ENCODE measurements at places on chromosomes 7 and 10. TPM values are rescaled to one million over a fixed set of nuclear protein-coding genes. Genes with fewer than 3 reads are reported as not detected.

- no peak for DNase-seq
Observed at GRCh38 chr10:117086546-117086945, 51.5 kb downstream of the VAX1 start.

The C10orf53 gene
- not detected for total RNA-seq

DNA sequence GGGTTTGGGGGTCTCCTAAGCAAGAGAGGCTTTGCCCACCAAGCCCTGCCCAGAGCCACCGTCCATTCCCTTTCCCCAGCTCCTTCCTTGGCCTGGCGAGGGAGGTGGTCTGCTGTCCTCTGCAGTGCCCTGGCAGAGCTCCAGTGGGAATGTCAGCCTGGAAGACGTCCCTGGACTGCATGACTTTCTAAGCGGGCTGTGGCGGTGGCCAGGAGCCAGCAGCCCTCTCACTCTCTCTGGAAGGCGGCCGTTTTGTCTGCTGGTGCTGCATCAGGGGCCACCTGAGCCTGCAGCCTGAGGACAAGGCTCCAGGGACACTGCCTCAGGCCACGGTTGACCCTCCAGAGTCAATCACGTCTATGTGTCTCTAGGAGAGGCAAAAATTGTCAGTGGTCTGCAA lies 271.0 kb downstream of the SKAP2 start:
- no peak for DNase-seq

The FUOM gene
- 51.8 TPM for total RNA-seq

The PRSS37 gene
- not detected for total RNA-seq

DNA sequence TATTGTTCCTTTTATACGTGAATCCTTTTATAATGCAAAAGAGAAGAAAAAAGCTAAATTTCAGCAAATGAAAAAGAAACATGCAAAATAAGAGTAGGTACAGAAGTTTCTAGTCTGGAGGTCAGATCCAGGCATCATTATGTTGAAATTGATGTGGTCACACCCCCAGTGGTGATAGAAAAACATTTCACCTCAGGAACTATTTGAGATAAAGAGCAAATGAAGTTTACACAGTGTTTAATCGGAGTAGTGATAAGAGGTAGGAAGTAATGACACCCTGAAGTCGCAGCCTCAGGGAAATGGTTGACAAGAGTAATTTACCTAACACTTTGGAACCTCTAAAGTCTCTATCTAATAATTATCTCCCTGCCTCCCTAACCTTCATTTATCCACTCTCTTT lies 536.0 kb upstream of the STEAP1 start:
- no peak for DNase-seq

DNA sequence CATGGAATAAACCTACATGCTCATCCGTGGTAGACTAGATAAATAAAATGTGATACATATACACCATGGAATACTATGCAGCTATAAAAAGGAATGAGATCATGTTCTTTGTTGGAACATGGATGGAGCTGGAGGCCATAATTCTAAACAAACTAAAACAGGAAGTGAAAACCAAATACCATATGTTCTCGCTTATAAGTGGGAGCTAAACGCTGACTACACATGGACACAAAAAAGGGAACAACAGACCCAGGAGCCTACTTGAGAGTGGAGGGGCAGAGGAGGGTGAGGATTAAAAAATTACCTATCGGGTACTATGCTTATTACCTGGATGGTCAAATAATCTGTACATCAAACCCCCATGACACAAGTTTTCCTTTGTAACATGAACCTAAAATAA lies 68.7 kb upstream of the SEC61G start:
- no peak for DNase-seq

DNA sequence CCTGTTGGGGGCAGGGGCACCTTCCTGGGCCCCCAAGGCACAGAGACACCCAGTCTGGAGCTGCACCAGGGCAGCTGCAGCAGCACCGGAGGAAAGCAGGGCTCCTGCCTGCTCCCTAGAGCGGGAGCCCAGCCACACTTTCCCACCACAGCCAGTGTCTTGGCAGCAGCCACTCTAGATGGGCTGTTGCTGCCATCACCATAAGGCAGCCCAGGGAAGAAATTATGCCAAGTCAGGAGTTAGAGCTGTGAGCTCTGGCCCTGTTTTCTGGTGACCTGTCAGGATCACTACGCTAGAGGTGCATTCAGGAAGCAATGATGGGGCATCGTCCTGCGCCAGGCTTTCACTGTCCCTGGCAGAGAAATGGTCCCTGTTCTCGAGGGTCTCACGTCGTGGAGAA lies 38.0 kb upstream of the ZNRF2 start:
- no peak for DNase-seq

DNA sequence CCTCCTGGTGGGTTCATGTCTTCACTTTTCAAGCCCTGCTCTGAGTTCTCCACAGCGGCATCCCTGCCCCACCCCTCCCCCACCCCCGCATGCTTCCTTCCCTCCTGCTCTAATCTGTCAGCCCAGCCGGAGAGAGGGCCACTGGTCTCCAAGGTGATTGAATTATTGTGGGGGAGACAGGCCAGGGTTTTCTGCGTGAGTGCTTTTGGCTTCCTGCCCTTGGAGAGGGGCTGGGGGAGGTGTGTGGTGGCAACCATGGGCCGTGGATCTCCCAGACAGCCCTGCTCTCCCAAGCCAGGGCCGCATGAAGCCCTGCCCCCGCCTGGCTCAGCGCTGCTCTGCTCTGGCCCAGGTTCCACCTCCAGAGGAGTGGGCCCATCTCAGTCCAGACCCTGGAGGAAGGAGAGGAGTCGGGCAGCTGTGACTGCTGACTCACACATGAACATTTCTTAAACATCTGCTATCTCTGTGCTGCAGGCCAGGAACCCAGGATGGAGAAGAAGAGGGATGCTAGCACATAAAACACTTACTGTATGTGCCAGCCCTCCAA lies 109.9 kb downstream of the ZMIZ1 start:
- DNase-seq = no peak

DNA sequence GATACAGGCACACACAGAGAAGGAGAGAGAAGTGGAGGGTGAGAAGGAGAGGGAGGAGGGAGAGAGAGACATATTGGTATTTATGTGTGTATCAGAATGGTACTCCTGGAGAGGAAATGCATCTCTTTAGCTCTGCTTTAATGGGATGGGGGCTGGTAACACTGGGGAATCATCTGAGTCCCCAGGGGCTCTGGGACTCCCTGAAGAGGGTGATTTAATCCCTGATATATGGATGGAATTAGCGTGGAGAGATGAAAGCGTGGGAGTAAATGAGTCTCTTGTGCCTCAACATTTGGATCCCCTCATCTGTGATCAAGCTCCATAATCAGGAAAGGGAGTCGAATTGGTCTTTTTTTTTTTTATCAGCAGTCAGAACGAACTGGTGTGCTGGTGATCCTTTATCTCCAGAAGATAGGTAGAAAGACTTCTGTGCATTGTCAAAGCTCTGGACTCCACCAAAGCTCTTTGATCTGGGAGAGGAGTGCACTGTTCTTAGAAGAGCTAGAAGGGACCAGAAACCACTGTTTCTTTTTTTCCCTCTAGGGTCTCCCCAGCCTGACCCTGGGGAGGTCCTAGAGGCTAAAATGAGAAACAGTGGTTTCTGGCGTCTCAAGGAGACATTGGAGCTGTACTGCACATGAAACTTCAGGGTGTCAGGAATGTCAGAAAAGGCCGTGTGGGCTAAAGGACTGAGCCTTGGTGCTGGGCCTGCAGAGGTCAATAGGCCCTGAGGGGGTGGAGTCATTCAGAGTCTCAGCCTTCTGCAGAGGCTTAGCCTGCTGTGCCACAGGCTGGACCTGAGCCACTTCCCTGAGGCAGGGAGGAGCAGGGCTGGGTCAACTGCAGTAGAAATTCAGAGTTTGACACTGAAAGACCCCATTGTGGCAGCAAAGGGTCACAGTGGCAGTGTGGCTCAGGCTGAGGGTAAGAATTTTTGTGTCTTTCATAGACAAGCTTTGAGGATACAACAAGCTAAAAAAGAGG lies 234.4 kb upstream of the SLC26A5 start:
- no peak for DNase-seq

DNA sequence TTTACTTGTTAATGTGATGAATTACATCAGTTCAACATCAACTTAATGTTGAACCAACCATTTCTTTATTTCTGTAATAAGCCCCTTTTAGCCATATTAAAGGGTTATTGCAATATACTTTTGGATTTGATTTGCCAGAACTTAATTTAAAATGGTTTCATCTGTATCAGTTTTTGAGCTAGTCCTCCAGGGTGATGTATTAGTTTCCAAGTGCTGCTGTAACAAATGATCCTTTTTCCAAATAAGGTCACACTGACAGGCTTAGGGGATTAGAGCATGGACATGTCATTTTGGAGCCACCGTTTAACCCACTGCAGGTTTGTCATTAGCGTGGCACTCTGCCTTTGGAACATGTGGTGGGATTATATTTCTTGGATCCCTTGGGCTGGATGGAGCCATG lies 244.8 kb upstream of the PLPP4 start:
- DNase-seq = no peak

The SUN3 gene
- total RNA-seq = not detected

The SPDYE9 gene
- not detected for total RNA-seq

- DNase-seq = no peak
Observed at GRCh38 chr7:118259115-118259514, 34.6 kb downstream of the ANKRD7 start.

DNA sequence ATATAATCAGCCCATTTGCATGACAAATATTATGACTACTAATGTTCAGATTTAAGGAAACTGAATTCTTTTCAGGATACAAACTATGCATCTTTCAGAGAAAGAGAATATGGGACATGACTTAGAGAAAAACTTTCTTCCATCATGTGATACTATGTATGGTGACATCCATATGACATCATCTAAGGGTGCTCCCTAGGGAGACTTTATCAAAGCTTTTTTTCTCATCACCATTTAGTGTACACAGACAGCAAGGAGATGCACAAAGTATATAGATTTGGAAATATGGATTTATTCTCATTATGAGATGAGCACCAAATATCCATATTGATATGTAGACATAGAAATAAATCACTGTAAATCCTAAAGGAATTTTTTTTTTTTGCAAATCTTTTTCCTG lies 164.2 kb upstream of the YAE1 start:
- no peak for DNase-seq

The PLPP4 gene
- not detected for total RNA-seq

The CTAGE8 gene
- 1.3 TPM for total RNA-seq

The FMC1 gene
- total RNA-seq = 3.7 TPM

All from activated T-helper 1 cell treated with anti-CD3 and anti-CD28 coated beads, Interleukin-12 subunit alpha, Interleukin-12 subunit beta, Interleukin-2, Interleukin-4 antibody, amounts not matched to agents 30 ng/mL and 10 ng/mL and 1 ng/mL, durations not matched to agents 14 hours and 24 hours and 36 hours (primary cell).